Natural killer cell treated with Interleukin-12 subunit alpha and Interleukin-12 subunit beta and Interleukin-15 and Interleukin-18, amount 100 ng/mL, for 72 hours (primary cell): ENCODE measurements at places on chromosomes 13 and 19.
A peak's percentile ranks its signal among the peaks of the same experiment; 100 is the strongest.

- H3K36me3 ChIP-seq: no peaks in the 10 kb centered on the region
- no peaks in the 10 kb centered on the region for H3K4me1 ChIP-seq
- H3K27me3 ChIP-seq: no peaks in the 10 kb centered on the region
- DNase-seq: no peak
Observed at GRCh38 chr13:113092776-113093579, 12.6 kb upstream of the F7 start.

DNA sequence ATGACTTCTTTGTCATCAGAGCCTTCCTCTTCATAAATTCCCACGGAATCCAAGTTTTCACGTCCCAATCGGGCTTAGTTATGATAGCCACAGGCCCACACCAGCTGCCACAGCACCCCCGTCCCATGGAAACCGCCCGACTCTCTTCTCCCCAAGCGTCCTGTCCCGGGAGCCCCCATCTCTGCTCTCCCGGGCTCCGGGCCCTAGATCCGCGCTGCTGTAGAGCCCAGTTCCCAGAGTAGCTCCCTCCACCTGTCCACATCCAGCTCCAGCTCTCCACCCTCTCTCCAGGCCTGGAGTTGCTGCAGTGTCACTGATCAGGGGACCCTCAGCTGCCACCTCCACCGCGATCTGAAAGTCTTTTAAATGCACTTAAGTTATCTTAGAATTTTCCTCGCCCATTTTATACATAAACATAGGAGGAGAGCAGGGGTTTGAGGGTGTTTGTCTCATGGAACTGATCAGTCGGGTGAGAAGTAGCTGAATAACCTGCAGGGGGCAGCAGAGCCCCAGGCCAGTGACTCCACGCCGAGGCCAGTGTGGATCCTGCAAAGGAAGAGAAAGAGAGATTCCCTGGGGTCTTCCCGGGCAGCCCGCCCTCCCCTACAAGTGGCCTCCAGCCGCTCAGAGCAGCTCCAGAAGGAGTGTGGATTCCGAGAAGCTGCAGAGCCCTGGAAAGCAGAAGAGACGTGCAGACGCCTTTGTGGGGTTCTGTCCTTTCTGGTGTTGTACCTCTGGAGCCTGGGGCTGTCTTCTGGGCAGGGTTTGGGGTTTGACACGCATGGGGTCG is 1.1 kb upstream of the ZNF763 start:
- H3K27me3 ChIP-seq: no peaks in the 10 kb centered on the region
- H3K4me1 ChIP-seq: peaks cover 21% of the 10 kb centered on the region
- H3K27ac ChIP-seq: peak overlapping the region; percentile 82
- peak overlapping the region; percentile 88 for H3K4me3 ChIP-seq
- H3K36me3 ChIP-seq: peaks cover 6% of the 10 kb centered on the region
- DNase-seq: peak; percentile 71

- peaks cover 13% of the 10 kb centered on the region for H3K4me1 ChIP-seq
- H3K27me3 ChIP-seq: no peaks in the 10 kb centered on the region
- H3K4me3 ChIP-seq: no peak overlapping the region
- no peak overlapping the region for H3K27ac ChIP-seq
Observed at GRCh38 chr13:39766464-39767158, 111.1 kb downstream of the COG6 start.

GRCh38 chr19:1567848-1568227 is 287 bp downstream of the MEX3D start:
- no peaks in the 10 kb centered on the region for H3K36me3 ChIP-seq
- DNase-seq: no peak
- H3K4me1 ChIP-seq: peaks cover 6% of the 10 kb centered on the region
- peaks cover 8% of the 10 kb centered on the region for H3K27me3 ChIP-seq
- H3K4me3 ChIP-seq: no peak overlapping the region

GRCh38 chr13:43159026-43159461 is 135.7 kb downstream of the DNAJC15 start:
- H3K4me1 ChIP-seq: no peaks in the 10 kb centered on the region
- no peaks in the 10 kb centered on the region for H3K36me3 ChIP-seq
- no peak overlapping the region for H3K27ac ChIP-seq
- H3K4me3 ChIP-seq: no peak overlapping the region
- no peak for DNase-seq
- H3K27me3 ChIP-seq: no peaks in the 10 kb centered on the region

GRCh38 chr13:33606692-33607091 is 211.3 kb upstream of the RFC3 start:
- no peak overlapping the region for H3K4me3 ChIP-seq
- H3K4me1 ChIP-seq: no peaks in the 10 kb centered on the region
- peaks cover 11% of the 10 kb centered on the region for H3K27me3 ChIP-seq
- peaks cover 10% of the 10 kb centered on the region for H3K36me3 ChIP-seq

GRCh38 chr13:110326263-110326904 is 19.3 kb downstream of the COL4A2 start:
- no peaks in the 10 kb centered on the region for H3K4me1 ChIP-seq
- H3K27me3 ChIP-seq: peaks cover 23% of the 10 kb centered on the region
- H3K36me3 ChIP-seq: no peaks in the 10 kb centered on the region
- no peak overlapping the region for H3K27ac ChIP-seq
- no peak overlapping the region for H3K4me3 ChIP-seq

GRCh38 chr19:45059258-45059965 is 16.9 kb downstream of the ZNF296 start:
- H3K4me3 ChIP-seq: no peak overlapping the region
- H3K27me3 ChIP-seq: no peaks in the 10 kb centered on the region
- H3K36me3 ChIP-seq: peaks cover 5% of the 10 kb centered on the region
- H3K27ac ChIP-seq: no peak overlapping the region

- peaks cover 9% of the 10 kb centered on the region for H3K4me1 ChIP-seq
- peak overlapping the region; percentile 9 for H3K4me3 ChIP-seq
- DNase-seq: no peak
- H3K27me3 ChIP-seq: peaks cover 11% of the 10 kb centered on the region
- no peak overlapping the region for H3K27ac ChIP-seq
Observed at GRCh38 chr19:28208745-28209144, 1004.2 kb downstream of the UQCRFS1 start.

DNA sequence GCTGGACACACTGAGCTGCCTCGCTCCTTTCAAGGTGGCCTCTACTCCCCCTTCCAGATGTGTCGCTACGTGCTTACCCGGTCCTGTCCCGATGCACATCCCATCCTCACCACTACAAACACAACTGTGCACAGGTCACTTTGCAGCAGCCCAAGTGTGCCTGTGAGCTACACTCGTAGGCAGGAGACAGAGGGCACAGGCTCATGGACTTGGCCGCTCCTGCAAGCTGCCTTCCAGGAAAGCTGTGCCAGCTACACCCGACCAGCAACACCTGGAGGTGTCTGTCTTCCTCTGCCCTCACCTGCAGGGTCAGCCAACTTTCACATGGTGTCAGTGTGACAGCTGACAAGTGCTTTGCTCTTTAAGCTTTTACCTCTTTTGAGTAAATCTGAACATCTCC is 15.4 kb downstream of the CARS2 start:
- H3K27ac ChIP-seq: no peak overlapping the region
- no peak overlapping the region for H3K4me3 ChIP-seq
- DNase-seq: no peak

GRCh38 chr19:12260861-12261260 is 33.8 kb downstream of the ZNF44 start:
- no peak for DNase-seq
- peaks cover 10% of the 10 kb centered on the region for H3K4me1 ChIP-seq
- H3K4me3 ChIP-seq: no peak overlapping the region

DNA sequence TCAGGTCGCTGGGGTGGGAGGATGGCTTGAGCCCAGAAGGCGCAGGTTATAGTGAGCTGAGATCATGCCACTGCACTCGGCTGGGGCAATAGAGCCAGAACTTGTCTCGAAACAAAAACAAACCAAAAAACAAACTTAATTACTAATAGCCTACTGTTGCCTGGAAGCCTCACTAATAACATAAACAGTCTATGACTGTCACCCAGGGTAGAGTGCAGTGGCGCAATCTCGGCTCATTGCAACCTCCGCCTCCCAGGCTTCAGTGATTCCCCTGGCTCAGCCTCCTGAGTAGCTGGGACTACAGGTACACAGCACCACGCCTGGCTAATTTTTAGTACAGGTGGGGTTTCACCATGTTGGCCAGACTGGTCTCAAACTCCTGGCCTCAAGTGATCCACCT is 18.0 kb downstream of the CATSPERD start:
- no peak overlapping the region for H3K27ac ChIP-seq
- no peaks in the 10 kb centered on the region for H3K36me3 ChIP-seq
- DNase-seq: no peak
- no peaks in the 10 kb centered on the region for H3K4me1 ChIP-seq
- peaks cover 1% of the 10 kb centered on the region for H3K27me3 ChIP-seq

DNA sequence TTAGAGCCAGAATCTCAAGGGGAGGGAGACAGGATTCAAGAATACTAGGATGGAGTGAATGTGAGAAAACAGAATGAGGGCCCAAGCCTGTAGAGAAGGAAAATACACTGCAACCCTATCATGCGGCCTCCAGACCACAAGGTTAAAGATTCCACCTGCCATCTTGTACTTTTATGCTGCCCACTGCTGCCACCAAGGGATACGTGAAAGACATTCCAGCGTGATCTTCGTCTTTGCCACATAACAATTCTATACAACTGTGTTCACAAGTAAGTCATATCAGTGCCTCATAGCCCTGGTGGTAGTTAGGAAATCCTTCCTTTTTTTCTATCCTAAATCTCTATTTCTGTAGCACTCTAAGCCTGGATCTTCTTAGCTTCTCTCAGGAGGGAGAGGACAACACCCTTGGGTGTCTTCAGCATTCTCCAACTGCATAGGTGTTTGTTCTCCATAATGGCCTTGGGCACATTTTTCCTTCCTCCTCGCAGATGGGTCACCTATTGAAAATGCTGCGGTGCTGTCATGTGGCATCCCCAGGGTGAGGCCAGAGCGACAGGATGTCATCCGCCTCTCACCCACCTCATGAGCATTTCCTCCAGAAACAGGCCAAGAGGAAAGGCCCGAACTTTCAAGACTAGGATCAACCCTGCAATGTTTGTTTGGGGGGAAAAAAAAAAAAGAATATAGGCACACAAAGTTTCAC is 13.6 kb downstream of the TPT1 start:
- H3K4me3 ChIP-seq: no peak overlapping the region
- no peak overlapping the region for H3K27ac ChIP-seq
- peaks cover 28% of the 10 kb centered on the region for H3K4me1 ChIP-seq
- H3K36me3 ChIP-seq: no peaks in the 10 kb centered on the region
- no peaks in the 10 kb centered on the region for H3K27me3 ChIP-seq

GRCh38 chr13:67135356-67135755 is 94.8 kb downstream of the PCDH9 start:
- no peak overlapping the region for H3K27ac ChIP-seq
- peaks cover 5% of the 10 kb centered on the region for H3K4me1 ChIP-seq
- DNase-seq: no peak
- H3K27me3 ChIP-seq: no peaks in the 10 kb centered on the region
- no peaks in the 10 kb centered on the region for H3K36me3 ChIP-seq
- H3K4me3 ChIP-seq: no peak overlapping the region

DNA sequence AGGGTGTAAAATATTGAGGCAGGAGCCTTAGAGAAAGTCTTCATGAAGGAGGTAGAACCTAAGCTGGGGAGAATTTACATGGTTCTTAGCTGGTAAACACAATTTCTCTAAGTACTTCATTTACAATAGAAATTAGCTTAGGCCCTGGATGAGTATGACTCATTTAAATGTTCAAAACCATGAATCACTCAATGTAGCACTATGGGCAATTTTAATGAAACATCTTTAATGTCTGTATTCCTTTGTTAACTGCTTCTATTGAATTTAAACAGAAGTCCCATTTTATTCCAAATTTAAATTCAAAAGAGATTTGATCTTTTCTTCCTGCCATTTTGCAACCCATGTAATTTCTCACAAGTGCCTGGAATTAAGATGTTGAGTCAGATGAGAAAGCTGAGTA is 252.1 kb downstream of the RFC3 start:
- no peak overlapping the region for H3K27ac ChIP-seq
- no peaks in the 10 kb centered on the region for H3K27me3 ChIP-seq
- H3K4me3 ChIP-seq: no peak overlapping the region
- no peaks in the 10 kb centered on the region for H3K4me1 ChIP-seq

GRCh38 chr13:51444922-51445321 is 7.9 kb downstream of the INTS6 start:
- H3K4me1 ChIP-seq: peaks cover 10% of the 10 kb centered on the region
- no peak for DNase-seq
- H3K36me3 ChIP-seq: peaks cover 7% of the 10 kb centered on the region
- H3K27ac ChIP-seq: no peak overlapping the region
- H3K4me3 ChIP-seq: no peak overlapping the region

GRCh38 chr19:44694184-44694579 is 4.8 kb upstream of the CEACAM16 start:
- DNase-seq: no peak
- peak overlapping the region; percentile 70 for H3K27ac ChIP-seq
- H3K4me1 ChIP-seq: peaks cover 23% of the 10 kb centered on the region
- H3K36me3 ChIP-seq: no peaks in the 10 kb centered on the region
- H3K27me3 ChIP-seq: peaks cover 14% of the 10 kb centered on the region

- no peak for DNase-seq
- H3K27ac ChIP-seq: no peak overlapping the region
- H3K4me3 ChIP-seq: no peak overlapping the region
Observed at GRCh38 chr13:90918536-90918935, 429.0 kb upstream of the MIR17HG start.

DNA sequence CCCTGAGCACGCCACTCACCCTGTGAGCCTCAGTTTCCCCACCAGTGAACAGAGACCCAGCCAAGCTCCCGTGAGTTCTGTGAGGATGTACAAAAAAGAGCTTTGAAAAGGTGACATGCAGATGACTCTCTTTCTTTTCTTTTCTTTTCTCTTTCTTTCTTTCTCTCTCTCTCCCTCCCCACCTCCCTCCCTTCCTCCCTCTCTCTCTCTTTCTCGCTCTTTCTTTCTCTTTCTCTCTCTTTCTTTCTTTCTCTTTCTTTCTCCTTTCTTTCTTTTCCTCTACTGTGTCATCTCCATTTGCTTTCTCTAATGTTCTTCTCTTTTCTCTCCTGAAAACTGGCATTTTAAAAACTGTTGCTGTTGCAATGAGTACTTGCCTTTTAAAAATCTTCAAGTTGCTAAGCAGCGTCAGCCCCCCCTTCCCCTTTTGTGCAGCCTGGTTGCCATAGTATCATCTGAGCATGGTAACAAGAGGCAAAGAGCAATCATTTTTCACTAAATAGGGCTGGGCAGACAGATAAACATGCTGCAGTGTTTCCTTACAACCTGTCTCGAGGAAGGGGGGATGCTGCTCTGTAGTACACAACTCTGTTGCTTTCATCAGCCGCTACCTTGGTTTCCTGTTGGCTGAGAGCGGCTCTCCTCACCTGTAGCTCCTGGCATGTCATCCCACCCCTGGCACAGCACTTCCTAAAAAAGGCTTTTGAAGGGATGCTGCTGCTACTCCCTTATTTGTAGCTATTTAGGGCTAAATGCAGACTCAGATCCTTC is 108.7 kb upstream of the MBNL2 start:
- H3K36me3 ChIP-seq: no peaks in the 10 kb centered on the region
- H3K4me3 ChIP-seq: no peak overlapping the region
- peaks cover 26% of the 10 kb centered on the region for H3K27me3 ChIP-seq
- no peak for DNase-seq
- H3K27ac ChIP-seq: no peak overlapping the region
- peaks cover 3% of the 10 kb centered on the region for H3K4me1 ChIP-seq

GRCh38 chr13:33867472-33867871 is 49.5 kb downstream of the RFC3 start:
- no peak for DNase-seq
- H3K27ac ChIP-seq: no peak overlapping the region
- no peaks in the 10 kb centered on the region for H3K36me3 ChIP-seq
- H3K4me1 ChIP-seq: no peaks in the 10 kb centered on the region

- no peaks in the 10 kb centered on the region for H3K36me3 ChIP-seq
- H3K4me1 ChIP-seq: peaks cover 5% of the 10 kb centered on the region
- H3K27me3 ChIP-seq: no peaks in the 10 kb centered on the region
- H3K4me3 ChIP-seq: peak overlapping the region; percentile 98
- peak; percentile 85 for DNase-seq
Observed at GRCh38 chr19:48858984-48859710, 9.3 kb downstream of the PLEKHA4 start.

GRCh38 chr13:44417876-44418275 is 44.3 kb downstream of the SERP2 start:
- no peak for DNase-seq
- no peaks in the 10 kb centered on the region for H3K36me3 ChIP-seq
- H3K4me3 ChIP-seq: no peak overlapping the region
- H3K27ac ChIP-seq: no peak overlapping the region
- H3K4me1 ChIP-seq: no peaks in the 10 kb centered on the region
